ENCODE measurements at places on chromosomes 3 and 15. TPM values are rescaled to one million over a fixed set of nuclear protein-coding genes. Genes with fewer than 3 reads are reported as not detected.

The EPHB1 gene
- total RNA-seq = 0.67 TPM

The RAP2B gene
- 2.4 TPM for total RNA-seq

The IVD gene
- total RNA-seq = 78.0 TPM

The IMPG2 gene
- total RNA-seq = 0.16 TPM

The SERINC4 gene
- total RNA-seq = 0.30 TPM

Measured in heart left ventricle (tissue), 16 donors.